Cortex of kidney (tissue), 1 donor: ENCODE measurements at places on chromosomes 2 and 18.

- no peak for DNase-seq
Observed at GRCh38 chr2:179020156-179020750, 29.7 kb downstream of the CCDC141 start.

DNA sequence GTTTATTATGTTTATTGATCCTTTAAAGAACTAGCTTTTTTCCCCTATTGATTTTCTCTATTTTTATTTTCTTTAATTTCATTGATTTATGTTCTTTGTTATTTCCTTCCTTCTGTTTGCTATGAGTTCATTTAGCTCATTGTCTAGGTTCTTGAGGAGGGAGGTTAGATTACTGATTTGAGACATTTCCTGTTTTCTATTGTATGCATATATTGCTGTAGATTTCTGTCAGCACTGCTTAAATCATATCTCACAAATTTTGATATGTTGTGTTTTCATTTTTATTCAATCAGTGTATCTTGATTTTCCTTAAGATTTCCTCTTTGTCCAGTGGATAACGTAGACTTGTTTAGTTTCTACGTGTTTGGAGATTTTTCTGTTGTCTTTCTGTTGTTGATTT, 43.4 kb downstream of the PTPN4 start:
- DNase-seq = no peak

GRCh38 chr18:73975266-73975665, 172.4 kb downstream of the FBXO15 start:
- DNase-seq = no peak

DNA sequence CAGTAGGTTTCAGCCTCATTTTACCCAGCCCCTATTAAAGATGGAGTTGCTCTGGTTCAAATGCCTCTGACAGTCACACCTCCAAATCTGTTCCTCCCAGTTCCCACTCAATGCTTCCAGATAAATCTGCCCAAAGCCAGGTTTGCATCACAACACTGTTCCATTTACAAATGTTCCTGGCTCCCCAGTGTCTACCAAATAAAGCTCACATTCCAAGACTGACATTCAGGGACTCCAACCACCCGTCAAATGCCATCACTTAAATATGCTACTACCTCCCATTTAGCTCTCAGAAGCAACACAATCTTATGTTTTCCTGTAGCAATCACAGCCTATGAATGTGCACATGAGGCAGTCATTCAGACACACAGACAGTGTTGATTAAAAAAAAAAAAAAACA, 127.3 kb downstream of the TMEM163 start:
- no peak for DNase-seq

GRCh38 chr2:173298536-173299097, 56.1 kb upstream of the CDCA7 start:
- no peak for DNase-seq

DNA sequence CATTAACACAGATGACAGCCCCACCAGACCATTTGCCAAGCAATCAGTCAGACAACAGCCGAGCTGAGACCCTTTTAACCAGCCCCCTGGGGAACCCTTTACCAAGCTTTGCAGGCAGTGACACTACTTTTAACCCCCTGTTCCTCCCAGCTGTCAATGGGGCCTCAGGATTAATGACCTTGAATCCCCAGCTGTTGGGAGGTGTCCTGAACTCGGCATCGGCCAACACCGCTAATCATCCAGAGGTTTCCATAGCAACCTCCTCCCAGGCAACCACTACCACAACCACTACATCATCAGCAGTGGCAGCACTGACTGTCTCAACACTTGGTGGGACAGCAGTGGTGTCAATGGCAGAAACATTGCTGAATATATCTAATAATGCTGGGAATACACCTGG, 160.9 kb upstream of the EPC2 start:
- DNase-seq = no peak

- no peak for DNase-seq
Observed at GRCh38 chr18:63617049-63617914, 26.8 kb downstream of the SERPINB4 start.

- DNase-seq = no peak
Observed at GRCh38 chr2:1696472-1696871, 47.8 kb downstream of the PXDN start.

DNA sequence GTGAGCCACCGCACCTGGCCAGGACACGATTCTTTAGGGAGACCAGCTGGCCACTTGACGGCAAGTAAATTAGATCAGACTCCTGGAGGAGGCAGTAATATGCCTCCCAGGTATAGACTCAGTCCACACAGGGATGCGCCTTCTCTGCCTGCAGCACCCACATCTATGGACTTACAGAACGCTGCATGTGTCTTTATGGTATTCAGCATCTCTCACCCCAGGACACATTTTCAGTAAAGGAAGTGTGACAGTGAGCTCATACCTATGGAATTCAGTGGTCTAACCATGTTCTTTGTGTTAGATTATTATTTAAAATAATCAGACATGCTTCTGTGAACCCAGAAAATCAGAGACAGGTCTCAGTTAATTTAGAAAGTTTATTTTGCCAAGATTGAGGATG, 5.9 kb upstream of the NARS1 start:
- DNase-seq = no peak

DNA sequence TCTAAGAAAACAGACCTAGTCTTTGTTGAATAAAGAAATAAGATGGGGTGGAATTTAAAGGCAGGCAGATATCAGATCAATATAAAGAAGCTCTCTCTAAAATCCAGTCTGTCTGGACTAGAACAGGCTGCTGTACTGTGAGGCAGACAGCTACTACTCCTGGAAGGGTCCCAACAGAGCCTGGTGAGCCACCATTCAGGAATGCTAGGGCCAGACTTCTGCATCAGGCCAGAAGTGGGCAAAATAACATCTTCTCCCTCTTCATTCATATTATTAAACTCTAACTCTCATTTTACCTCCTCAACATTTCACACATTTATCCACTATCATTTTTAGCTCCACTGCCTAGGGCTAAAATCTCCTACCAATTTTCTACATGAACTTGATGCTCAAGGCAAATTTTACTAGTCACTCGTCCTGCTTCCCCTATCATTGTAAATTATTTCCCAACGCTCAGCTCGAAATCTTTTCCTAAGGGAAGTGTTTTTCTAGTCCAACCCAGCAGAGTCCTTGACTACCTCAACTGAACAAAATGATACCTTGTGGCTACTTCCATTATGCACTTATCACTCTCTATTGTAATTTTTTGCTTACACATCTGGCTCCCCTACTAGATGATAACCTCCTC, 45.2 kb upstream of the GLS start:
- no peak for DNase-seq

DNA sequence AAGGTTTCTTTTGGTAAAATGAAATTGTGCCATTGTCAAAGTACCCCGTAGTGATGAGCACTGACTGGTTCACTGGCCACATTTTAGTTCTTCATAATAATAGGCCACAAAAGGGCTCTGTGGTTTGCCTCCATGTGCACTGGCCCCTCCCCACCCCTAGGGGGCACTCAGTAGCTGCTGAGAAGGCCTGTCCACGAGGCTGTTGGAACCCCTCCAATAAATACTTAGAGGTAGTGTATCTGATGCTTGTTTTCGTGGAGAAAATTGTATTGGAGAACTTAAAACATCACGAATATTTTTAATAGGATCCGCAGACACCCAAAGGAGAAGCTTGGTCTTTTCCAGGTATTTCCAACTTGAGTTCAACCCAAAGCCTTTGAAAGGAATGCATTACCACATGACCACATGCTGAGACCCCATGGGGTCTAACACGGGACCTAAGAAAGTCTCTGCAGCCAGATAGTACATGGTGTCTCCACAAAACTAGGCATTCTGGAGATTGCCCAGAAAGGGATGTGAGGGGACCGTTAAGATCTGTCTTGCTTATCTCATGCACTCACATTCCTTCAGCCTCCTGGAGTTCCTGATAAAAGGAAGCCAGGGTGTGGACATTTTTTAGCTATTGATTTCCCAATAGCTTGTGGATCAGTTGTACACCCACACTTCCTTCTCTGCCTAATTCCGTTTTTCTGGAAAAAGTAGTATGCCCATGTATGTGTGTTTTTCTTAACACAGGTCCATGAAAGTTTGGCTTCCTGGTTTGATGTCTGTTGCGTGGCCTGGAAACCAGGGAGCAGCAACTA, 28.5 kb upstream of the NOSTRIN start:
- DNase-seq = no peak

DNA sequence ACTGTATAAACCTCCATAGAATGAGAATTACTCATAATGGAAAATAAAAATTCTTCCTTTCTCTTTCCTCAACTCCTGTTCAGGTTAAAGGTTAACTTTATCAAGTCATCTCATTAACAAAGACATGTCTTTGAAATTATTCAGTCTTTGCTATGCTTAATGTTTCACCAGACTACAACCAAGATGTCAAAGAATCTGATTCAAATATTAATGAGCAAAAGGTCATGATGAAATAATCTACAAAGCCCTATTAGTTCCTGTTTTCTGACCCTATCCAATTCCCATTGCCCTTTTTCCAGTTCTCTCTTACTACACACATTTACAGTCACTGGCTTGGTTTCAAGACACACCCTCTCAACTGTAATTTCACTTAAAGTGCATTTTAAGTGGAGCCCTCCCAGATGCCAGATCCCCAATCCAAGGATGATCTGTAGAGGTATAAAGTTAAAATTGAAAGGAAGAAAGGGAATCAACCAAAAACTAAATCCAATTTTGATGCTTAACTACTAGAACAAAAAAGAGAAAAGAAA, 246.9 kb upstream of the CYP26B1 start:
- DNase-seq = no peak

GRCh38 chr2:114005110-114005783, 115.4 kb downstream of the ACTR3 start:
- no peak for DNase-seq

DNA sequence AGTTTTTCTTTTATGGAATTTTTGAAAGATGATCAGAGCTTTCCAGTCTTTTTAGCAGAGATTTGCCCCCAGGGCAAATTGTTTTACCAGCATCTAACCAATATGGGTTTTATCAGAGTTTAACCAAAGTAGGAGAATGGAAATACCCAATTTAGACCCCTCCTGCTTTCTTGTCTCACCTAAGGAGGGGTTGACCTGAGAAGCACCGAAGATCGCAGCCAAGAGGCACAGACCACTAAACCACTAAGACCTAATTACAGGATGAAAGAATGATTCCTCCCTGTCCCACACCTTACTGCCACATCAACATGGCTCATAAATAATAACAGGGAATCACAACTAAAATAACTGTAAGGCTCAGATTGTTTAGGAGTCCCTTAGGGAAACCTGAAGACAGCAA, 111.9 kb upstream of the EPB41L5 start:
- DNase-seq = no peak

DNA sequence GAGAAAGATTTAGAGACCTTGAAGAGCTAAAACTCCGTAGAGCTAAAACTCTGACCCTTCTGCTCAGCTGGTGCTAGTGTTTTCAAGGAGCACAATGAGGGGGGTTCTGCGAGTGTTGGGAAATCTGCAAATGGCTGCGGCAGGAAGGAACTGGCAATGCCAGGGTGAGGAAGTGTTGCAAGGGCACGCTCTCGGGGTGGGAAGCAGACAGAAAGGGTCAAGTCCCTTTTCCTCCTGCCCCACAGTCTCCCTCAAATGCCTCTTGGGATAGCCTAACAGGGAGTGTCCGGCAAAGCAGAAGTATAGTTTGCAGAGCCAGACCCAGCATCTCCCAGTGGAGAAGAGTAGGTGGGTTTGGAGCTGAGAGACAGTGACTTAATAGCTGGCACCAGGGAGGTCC, 60.5 kb downstream of the NCAPH start:
- no peak for DNase-seq

- no peak for DNase-seq
Observed at GRCh38 chr2:59093571-59093970, 852.4 kb upstream of the FANCL start.

- no peak for DNase-seq
Observed at GRCh38 chr2:189372688-189373257, 68.5 kb upstream of the WDR75 start.

- no peak for DNase-seq
Observed at GRCh38 chr18:55321265-55322177, 266.5 kb downstream of the TCF4 start.

DNA sequence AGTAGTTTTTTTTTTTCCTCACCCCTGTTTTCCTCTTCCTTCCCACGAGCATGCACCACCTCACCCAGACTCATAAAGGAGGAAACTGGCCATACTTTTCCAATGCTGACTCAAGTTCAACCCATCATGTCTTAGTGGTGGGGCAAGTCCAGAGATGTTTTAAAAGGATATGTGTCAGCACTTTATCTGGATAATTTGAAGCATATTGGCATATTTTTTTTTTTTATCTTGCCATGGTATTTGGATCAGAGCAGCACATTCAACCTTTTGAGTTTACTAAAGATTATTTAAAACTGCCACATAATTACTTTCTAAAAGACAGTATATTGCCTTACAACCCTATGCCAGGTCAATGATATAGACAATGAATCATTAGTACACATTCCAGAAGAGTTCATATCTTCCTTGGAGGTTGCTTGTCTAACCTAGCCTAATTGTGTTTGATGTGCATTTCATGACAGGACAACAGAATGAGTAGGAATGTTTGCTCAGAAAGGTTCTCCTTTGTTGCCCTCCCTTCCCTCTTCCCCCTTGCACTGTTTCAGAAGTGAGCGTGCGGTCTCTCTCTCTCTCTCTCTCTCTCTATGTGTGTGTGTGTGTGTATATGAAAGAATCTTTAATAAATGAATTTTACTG, 950.7 kb upstream of the FAM98A start:
- DNase-seq = no peak

GRCh38 chr18:37567061-37567993, 1.7 kb upstream of the CELF4 start:
- no peak for DNase-seq

GRCh38 chr2:119253760-119254600, 30.3 kb downstream of the STEAP3 start:
- no peak for DNase-seq

- DNase-seq = no peak
Observed at GRCh38 chr2:189268763-189269162, 89.2 kb upstream of the COL5A2 start.

DNA sequence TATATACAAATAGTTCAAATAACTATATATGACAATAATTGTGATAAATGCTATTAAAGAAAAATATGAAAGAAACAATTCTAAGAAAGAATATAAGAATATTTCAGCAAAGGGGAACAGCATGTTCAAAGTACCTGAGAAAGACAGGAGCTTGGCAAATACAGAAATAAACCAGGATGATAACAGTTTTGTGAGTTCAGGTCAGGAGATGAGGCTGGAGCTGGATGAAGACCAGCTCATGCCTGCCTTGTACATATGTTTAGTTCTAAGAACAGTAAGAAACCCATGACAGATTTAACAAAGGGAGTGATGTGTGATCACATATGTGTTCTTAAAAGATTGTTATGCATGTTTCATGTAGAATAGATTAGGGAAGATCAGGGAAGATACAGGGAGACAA, 98.2 kb downstream of the R3HDM1 start:
- no peak for DNase-seq

DNA sequence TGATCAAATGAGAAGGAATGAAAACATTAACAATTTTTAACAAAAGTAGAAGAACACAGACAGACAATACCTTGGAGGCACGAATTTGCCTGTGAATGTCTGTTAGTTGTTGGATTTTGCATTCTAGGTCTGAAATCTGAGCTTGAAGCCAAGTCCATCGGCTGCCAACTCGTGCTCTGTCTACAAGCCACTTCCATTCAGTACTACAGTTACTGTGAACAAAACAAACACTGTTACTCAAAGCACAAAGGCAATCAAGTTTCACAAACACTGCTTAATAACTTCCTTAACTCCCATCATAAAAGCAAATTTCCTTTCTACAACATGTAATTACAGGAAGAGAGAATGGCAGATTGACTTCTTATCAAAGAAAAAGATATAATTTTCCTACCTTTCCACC, 42.2 kb downstream of the KANSL1L start:
- no peak for DNase-seq

- DNase-seq = no peak
Observed at GRCh38 chr2:164778723-164779122, 62.9 kb downstream of the COBLL1 start.

- DNase-seq = no peak
Observed at GRCh38 chr2:57720728-57721627, 325.6 kb upstream of the VRK2 start.
